ENCODE measurements at places on chromosomes 13 and 19. TPM values are rescaled to one million over a fixed set of nuclear protein-coding genes. Genes with fewer than 3 reads are reported as not detected.

DNA sequence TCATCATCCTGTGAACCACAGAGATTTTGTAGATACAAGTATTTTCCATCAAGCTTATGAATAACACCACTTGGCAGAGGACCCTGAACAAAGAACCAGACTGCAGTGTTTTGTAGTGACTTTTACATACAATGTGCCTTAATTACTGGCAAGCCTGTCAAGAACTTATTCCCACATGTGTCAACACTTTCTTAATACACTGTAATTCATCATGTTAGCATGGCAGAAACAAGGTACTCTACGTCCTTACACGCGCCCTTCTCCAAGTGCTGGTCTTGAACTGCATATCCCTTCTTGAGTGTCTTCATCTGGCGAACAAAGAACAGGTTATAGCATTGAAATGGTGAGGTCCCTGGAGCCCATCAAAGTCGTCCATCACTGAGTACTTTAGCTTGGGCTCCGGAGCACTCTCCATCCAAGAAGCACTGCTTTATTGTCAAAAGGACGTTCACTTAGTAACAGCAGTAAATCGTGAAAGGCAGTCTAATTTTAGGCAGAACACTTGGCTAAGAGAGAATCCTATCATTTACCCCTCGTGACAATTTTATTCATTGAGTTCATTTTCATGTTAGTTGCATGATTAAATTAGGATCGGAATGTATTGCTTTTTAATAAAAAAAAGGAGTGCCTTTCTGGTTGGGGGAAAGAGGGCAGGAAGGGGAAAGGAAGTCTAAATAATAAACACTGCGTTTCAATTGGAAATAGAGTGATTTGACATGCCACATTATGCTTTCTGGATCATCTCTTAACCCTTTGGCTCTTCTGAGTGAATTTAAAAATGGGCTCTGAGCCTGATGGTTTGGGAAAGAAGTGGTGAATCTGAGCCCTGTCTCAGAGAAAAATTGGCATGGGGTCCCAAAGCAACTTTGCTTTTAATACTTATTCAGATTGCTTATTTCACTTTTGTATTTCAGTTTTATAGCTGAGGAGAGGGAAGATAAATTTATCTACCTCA lies 376.1 kb downstream of the DLEU7 start:
- H3K36me3 ChIP-seq: no peaks in the 10 kb centered on the region
- H3K4me1 ChIP-seq: no peaks in the 10 kb centered on the region
- no peak overlapping the region for H3K27ac ChIP-seq
- DNase-seq: no peak
- no peaks in the 10 kb centered on the region for H3K27me3 ChIP-seq

DNA sequence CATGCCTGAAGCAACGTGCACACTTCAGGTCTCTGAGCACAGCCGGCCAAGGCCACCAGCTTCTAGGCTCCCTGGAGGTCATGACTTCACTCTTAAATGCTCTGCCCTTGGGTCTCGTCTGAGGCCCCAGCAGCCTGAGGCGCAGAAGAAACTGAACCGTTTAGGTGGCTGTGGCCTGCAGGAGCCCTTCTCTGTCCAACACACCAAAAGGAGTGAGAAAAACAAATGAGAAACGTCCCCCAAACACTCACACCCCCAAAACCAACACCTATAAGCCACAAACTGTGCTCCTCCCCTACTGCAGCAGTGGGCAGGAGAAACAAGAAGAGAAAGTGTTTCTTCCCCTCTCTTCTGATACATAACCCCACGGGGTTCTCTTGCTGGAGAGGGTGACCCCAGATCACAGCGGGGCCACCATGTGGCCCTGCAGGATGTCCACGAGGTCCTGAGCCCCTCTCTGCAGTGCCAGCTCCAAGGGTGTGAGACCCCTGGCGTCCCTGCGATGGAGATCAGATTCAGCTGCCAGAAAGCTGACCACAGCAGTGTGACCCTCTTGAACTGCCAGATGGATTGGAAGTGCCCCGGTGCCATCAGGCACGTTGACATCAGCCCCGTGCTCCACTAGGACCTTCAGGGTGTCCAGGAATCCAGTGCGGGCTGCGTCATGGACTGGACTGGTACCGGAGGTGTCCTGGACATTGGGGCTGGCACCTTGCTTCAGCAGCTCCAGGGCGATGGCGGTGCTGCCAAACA lies 1.0 kb upstream of the KRI1 start:
- H3K4me3 ChIP-seq: peak overlapping the region; percentile 97
- H3K36me3 ChIP-seq: peaks cover 13% of the 10 kb centered on the region
- no peaks in the 10 kb centered on the region for H3K4me1 ChIP-seq
- H3K27me3 ChIP-seq: no peaks in the 10 kb centered on the region
- H3K27ac ChIP-seq: no peak overlapping the region

DNA sequence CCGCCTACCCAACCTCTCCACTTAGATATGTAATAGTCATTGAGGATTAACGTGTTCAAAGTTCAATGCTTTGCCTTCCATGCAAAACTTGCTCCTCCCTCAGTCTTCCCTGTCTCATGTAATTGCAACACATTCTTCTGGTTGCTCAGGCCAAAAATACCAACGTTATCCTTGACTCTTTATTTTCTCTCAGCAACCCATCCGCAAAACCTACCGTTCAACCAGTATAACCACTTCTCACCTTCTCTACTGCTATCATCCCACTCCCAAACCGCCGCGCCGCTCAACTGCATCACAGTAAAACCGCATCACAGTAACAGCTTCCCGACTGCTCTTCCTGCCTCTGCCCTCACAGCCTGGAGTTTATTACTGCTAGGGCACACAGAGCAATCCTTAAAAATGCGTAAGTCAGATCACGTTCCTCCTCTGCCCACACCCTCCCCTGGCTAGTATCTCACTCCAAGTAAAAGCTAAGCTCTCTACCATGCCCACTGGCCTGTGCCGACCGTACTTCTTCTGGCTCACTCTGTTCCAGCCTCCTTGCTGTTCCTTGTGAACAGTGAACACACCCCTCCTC lies 8.2 kb downstream of the MTIF3 start:
- H3K27ac ChIP-seq: no peak overlapping the region
- H3K36me3 ChIP-seq: no peaks in the 10 kb centered on the region
- no peak overlapping the region for H3K4me3 ChIP-seq
- no peaks in the 10 kb centered on the region for H3K27me3 ChIP-seq

GRCh38 chr19:30263830-30264381 lies 108.3 kb upstream of the ZNF536 start:
- H3K36me3 ChIP-seq: no peaks in the 10 kb centered on the region
- no peak for DNase-seq
- H3K27ac ChIP-seq: no peak overlapping the region
- no peaks in the 10 kb centered on the region for H3K27me3 ChIP-seq
- H3K4me3 ChIP-seq: no peak overlapping the region

DNA sequence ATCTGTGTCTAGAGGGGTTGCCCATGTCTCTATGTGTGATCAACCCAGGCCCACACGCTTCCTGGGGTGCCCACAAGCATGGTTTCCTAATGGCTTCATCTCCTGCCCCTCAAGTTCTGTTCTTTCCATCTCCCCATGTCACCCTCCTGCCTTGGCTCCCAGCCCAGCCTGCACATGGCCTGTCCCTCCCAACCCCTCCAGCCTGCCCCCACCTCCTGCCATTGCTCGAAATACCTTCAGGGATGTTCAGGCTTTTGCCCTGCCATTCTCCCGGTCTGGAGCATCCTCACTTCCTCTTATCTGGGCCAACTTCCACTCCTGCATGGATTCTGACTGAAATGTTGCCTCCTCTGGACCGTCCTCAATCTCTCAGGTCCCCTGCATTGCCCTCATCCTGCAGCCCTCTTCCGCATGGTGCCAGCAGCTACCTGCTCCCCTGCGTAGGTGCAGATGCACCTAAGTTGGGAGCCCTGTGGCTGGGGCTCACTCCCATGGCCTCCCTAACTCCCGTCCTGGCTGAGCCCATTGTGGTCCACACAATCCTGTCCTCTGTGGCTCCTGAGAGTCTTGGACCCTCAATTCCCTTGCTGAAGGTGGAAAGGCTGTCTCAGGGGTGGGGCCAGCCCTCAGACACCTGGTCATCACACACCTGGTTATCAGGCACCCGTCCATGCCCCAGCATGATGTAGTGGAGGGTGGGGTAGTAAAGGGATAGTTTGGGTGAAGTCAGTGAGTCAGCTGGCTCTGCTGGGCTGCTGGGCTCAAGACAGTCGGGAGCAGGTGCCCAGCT lies 152.1 kb downstream of the URI1 start:
- no peaks in the 10 kb centered on the region for H3K4me1 ChIP-seq
- H3K27ac ChIP-seq: no peak overlapping the region
- no peaks in the 10 kb centered on the region for H3K27me3 ChIP-seq
- no peak for DNase-seq
- no peaks in the 10 kb centered on the region for H3K36me3 ChIP-seq

- peaks cover 3% of the 10 kb centered on the region for H3K4me1 ChIP-seq
- no peak for DNase-seq
- no peaks in the 10 kb centered on the region for H3K27me3 ChIP-seq
- no peak overlapping the region for H3K27ac ChIP-seq
- no peak overlapping the region for H3K4me3 ChIP-seq
These were observed 42.2 kb upstream of the SERP2 start for GRCh38 chr13:44331446-44331845.

GRCh38 chr13:70363991-70364390 lies 255.7 kb upstream of the KLHL1 start:
- DNase-seq: no peak
- no peaks in the 10 kb centered on the region for H3K27me3 ChIP-seq
- no peak overlapping the region for H3K4me3 ChIP-seq
- H3K4me1 ChIP-seq: no peaks in the 10 kb centered on the region

DNA sequence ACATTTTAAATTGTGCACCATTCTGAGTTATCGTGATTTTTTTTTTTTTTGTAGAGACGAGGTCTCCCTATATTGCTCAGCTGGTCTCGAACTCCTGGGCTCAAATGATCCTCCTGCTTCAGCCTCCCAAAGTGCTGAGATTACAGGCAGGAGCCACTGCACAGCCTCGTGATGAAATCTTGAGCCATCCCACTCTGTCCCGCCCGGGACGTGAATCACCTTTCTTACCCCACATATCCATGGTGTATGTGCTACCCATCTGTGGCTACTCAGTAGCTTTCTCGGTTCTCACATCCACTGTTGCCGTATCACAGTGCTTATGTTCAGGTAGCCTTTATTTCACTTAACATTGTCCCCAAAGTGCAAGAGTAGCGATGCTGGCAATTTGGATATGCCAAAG lies 26.5 kb downstream of the PAK4 start:
- H3K27me3 ChIP-seq: no peaks in the 10 kb centered on the region
- no peak for DNase-seq
- H3K4me1 ChIP-seq: peaks cover 3% of the 10 kb centered on the region
- no peak overlapping the region for H3K27ac ChIP-seq
- peaks cover 9% of the 10 kb centered on the region for H3K36me3 ChIP-seq

GRCh38 chr13:114119196-114119595 lies 13.2 kb downstream of the RASA3 start:
- peaks cover 3% of the 10 kb centered on the region for H3K36me3 ChIP-seq
- H3K4me3 ChIP-seq: peak overlapping the region; percentile 53
- DNase-seq: peak; percentile 94

- H3K27me3 ChIP-seq: no peaks in the 10 kb centered on the region
- no peak overlapping the region for H3K4me3 ChIP-seq
- H3K27ac ChIP-seq: no peak overlapping the region
These were observed 167.4 kb downstream of the NALCN start for GRCh38 chr13:101248739-101249514.

- H3K36me3 ChIP-seq: no peaks in the 10 kb centered on the region
- H3K4me3 ChIP-seq: peak overlapping the region; percentile 91
- H3K27me3 ChIP-seq: peaks cover 2% of the 10 kb centered on the region
- peak; percentile 48 for DNase-seq
- H3K27ac ChIP-seq: no peak overlapping the region
These were observed 718 bp downstream of the CDK8 start for GRCh38 chr13:26254583-26255111.

SH2D3A gene
- total RNA-seq: 17.9 TPM

Measured in H9 (cell line).